ENCODE measurements at places on chromosomes 3 and 15.

DNA sequence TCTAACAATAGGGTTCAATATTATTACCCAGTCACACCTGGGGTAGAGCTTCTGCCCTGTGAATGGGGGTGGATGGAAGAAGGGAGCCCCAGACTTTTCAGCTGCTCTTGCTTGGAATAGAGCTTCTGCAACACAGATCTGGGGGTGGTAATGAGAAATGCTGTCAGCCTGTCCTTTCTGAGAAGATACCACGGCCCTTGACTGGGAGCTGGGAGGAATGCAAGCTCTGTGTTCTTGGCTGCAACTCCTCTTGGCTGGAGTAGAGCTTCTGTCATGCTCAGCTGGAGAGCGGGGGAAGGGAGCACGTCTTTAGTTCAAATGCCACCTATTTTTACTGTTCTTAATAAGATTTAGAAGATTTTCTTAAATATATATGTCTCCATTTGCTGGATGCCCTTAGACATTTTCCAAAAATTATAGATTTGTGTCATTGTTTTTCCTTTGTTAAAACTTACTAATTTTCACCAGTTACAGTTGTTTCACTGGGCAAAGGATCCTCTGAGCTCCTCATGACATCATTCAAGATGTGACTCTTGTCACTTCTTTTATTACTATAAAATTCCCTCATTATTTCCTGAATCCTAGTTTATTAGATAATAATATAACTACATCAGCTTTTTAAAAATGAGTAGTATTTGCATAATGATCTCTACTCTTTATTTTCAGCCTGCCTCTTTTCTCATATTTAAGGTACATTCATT, 180.0 kb upstream of the TGFBR2 start:
- no peak for DNase-seq

GRCh38 chr3:37129871-37130270, 44.5 kb downstream of the LRRFIP2 start:
- DNase-seq, result no peak

DNA sequence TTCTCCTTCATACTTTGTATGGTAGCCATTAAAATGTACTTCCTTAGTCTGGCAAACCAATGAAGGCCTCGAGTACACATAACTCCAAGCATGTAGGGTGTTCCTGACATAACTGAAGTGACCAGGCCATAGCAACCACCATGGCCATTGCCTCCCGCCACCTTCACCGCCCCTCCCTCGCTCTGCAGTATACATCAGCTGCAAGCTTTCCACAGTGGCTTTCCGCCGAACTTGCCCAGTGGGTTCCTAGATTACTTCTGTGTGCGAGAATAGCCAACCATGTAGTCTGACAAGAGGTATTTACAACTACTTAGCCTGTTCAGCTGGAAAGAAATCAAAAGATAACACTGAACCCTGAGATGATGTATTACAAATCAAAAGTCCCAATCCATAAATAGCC, 3.4 kb upstream of the CTNNB1 start:
- DNase-seq, result no peak

GRCh38 chr3:37905987-37906674, 44.5 kb downstream of the CTDSPL start:
- no peak for DNase-seq

DNA sequence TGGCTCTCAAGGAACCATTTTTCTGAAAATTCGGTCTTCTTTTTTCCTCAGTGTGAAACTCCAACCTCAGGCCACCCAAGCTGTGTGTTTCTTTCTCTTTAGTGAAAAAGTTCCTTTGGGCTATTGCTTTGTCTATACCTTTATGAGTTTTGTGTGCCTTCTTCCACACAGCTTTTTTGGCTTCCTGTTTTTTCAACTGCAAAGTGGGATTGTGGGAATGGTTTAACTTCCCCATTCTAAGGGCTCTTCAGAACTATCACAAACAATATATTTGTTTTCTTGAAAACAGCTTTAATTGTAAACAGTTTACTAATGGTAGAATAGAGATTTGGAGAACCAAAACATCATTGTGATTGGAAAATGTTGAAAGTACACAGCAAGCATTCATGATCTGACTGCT, 10.4 kb downstream of the SYN2 start:
- DNase-seq, result no peak

DNA sequence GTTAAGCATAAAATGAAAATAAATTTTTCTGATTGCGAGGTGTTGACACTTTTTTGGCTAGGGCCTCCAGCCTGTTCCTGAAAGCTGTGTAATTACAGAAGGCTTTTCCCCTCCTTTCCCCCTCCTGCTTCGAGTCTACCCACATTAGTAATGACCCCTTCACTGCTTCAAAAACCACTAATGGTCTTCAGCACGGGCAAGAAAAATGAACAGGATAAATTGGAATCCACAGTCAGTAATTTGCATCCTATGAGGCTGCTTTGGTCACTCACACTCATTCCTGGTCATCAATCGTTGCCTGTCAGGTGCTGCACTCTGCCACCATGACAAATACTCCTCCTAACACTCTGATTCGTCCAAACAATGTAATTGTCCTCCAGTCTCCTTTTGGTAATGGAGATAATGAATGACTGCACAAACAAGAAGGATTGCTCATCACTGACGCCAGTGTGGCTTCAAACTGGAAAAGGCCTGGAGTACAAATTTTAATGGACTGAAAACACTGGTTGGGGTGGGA, 148.6 kb downstream of the MEIS2 start:
- DNase-seq, result peak; percentile 61

GRCh38 chr3:150840802-150841515, 64.3 kb downstream of the MINDY4B start:
- no peak for DNase-seq

DNA sequence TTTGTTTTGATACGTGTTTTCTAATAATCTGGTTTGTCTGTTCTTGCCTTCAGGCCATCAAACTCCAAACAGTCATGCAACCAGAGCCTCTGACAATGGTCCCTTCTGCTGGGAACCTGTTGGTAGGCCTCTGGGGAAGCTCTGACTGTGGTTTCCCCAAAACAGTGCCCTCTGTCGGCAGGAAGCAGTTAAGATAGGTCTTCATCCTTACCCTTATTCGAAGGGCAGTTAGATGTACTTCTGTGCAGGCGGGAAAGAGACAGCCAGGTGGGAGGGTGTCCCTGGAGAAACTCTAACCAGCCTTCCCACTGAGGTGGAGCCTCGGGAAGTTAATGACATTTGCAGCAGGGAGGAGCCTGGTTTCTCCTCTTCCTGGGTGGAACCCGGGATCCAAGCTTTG, 81.6 kb upstream of the CHMP2B start:
- no peak for DNase-seq

- no peak for DNase-seq
These were observed 42.1 kb downstream of the VGLL4 start for GRCh38 chr3:11601446-11602238.

- DNase-seq, result no peak
These were observed 6.7 kb downstream of the LMOD3 start for GRCh38 chr3:69115731-69116130.

DNA sequence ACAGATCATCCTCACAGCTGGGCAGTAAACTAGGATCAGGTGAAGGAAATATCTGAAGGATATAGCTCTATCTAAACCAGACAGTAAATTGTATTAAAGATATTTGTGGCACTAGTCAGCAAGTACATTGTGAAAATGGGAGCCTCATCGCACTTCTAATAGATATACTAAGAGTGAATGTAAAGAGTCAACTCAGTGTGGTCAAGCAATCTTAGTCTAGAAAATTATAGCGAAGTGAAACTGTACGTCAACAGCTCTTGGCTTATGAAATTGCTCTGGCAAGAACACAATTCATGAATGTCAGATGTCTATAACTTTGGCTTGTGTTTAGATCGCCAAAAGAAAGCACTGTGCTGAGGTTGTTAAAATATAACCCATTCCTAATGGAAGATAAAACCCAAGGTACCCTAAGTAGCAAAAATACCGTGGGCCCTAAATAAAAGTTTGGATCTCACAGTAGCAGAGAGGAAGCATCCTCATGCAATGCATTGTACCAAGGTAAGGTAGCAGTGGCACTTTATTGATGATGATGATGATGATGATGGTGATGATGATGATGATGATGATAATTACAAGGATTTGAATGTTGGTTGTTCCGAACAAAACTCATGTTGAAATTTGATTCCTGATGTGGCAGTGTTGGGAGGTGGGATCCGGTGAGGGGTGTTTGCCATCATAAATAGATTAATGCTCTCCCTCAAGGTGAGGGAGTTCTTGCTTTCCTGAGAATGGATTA, 228.5 kb downstream of the UNC13C start:
- no peak for DNase-seq

GRCh38 chr15:63634154-63634553, 37.0 kb downstream of the FBXL22 start:
- no peak for DNase-seq

GRCh38 chr3:67389176-67389575, 265.2 kb downstream of the SUCLG2 start:
- DNase-seq, result no peak

- DNase-seq, result no peak
These were observed 437 bp downstream of the MKRN2OS start for GRCh38 chr3:12544652-12545472.

GRCh38 chr3:133979553-133979952, 50.2 kb downstream of the SLCO2A1 start:
- DNase-seq, result no peak

- DNase-seq, result no peak
These were observed 172.6 kb downstream of the SATB1 start for GRCh38 chr3:18252578-18252977.

DNA sequence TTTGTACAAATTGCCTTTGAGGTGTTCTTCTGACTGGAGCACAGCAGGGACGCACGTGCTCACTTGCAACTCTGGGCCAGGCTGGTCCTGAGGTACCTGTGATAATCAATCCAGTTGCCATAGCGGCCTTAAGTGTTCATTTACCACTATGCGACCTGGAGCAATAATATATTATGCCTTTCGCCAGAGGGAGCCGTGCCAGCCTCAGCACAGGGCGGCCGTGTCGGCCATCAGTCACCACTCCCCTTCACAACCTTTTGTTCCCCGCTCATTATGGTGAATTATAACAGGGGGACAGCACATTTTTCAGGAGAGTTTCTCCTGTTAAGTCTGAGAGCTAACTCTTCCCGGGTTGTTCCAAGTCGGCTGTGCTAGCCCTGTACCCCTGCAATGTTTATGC, 289.7 kb downstream of the RORA start:
- no peak for DNase-seq

- no peak for DNase-seq
These were observed 188.3 kb downstream of the LSAMP start for GRCh38 chr3:116256843-116257485.

- DNase-seq, result no peak
These were observed 49.1 kb downstream of the NEK11 start for GRCh38 chr3:131075632-131076328.

- no peak for DNase-seq
These were observed 74.1 kb upstream of the RAP2B start for GRCh38 chr3:153087595-153088566.

DNA sequence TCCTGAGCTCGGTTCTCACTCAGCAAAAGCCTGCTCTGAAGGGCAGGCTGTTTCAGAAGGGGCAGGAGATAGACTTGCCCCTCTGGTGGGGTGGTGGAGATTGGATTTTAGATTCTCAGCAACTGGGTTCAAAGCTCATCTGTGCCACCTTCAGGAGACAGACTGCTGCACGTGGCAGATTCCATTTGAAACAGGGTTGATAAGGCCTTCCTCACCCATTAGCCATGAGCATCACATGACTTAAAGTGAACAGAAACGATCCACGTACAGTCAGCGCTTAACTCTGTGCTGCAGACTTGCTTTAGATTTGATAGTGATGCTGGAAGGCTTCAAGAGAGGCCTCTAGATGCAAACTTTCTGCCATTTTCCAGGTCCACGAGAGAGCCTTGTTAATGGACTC, 35.0 kb upstream of the MGLL start:
- DNase-seq, result no peak

DNA sequence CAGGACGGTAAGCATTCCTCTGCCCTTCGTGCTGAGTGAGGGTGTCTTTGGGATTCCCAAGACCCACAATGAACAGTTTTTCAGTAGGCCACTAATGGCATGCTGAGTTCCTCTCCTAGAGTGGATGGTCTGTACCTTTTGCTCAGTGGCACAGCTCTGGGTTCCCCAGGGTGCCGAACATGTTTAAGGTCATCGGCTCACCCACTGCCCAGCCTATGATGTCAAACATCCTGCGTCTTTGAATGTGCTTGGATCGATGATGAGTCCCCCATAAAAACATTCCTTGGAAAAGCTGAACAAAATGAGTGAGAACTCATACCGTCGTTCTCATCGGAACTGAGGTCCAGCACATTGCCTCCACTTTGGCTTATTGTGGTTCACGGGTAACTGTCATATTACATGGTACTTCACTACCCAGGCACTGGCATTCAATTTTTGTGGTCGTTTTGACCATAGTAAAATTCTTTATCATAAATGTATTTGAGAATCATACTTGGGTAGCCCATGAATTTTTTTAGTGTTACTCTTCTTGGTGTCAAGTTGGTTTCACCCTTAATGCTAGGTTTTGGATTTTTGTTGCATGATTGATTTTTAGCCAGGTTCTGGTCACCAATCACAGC, 118.2 kb downstream of the SNRPN start:
- no peak for DNase-seq

- DNase-seq, result no peak
These were observed 315.4 kb downstream of the PTPRG start for GRCh38 chr3:61876797-61877196.

- DNase-seq, result no peak
These were observed 24.3 kb downstream of the FILIP1L start for GRCh38 chr3:100089812-100090668.

- DNase-seq, result no peak
These were observed 15.3 kb downstream of the ERC2 start for GRCh38 chr3:56453011-56453410.

DNA sequence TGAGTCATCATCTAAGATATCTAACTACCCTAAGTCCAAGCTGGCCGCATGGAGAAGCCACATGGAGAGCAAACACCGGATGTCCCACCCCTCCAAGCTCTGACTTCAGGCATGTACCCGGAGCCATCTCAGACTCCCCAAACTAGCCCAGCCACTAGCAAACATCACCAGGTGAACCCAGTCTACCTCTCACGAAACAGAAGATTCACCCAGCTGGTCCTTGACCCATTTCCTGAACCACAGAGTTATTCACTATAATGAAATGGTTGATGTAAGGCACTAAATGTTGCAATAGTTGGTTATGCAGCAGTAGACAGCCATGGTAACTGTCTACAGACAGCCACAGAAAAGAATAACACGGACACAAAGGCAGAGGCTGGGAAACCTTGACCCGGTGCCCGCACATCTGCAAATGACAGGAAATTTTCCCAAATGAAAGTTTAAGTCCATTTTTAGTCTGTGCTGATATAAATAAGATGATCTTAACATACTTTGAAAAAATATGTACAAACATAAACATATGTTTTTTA, 265.5 kb upstream of the ATP10A start:
- DNase-seq, result no peak

GRCh38 chr3:139716908-139717485, 39.2 kb upstream of the NMNAT3 start:
- DNase-seq, result no peak

DNA sequence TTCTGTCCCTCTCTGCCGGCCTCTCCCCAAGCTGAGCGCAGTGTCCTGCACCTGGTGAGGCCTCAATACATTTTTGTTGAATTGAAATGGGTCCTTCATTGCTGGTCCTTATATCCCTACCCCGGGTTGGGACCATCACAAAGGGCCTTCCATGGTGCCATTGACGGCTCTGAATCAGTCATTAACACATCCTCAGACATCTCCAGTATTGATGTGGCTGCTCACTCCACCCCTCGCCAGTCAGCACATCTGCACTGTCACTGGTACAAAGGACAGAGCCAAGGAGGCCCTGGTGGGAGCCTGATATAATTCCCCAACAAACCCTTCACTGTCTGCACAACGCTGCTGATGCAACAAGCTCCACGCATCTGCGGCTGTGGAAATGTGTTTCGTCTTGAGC, 191.6 kb upstream of the TOPAZ1 start:
- no peak for DNase-seq
